Neuronal stem cell (in vitro differentiated cells): ENCODE measurements at places on chromosomes 7 and 10.
A peak's percentile ranks its signal among the peaks of the same experiment; 100 is the strongest.

DNA sequence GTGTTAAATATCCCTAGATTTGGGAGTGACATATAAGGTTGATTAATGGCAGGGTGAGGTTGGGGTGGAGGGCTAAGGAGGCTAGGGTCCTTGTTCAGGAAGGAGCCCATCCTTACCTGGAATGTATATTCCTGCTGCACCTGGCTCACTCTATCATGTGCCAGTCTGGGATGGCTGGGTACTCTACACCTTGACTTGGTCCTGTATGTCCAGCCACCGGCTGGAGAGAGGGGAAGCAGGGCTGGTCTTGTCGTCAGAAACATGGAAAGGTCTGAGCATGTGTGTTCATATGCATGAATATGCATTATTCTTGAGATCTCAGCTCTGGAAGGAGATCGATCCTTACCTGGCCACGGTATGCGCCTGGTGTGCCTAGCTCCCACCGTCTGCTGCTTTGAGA lies 33.2 kb downstream of the TMEM270 start:
- no peak overlapping the region for H3K4me3 ChIP-seq
- no peaks in the 10 kb centered on the region for H3K27me3 ChIP-seq
- DNase-seq, result no peak

- no peak overlapping the region for H3K27ac ChIP-seq
- H3K4me3 ChIP-seq, result no peak overlapping the region
- H3K4me1 ChIP-seq, result no peaks in the 10 kb centered on the region
- H3K36me3 ChIP-seq, result no peaks in the 10 kb centered on the region
These were observed 16.1 kb upstream of the PTTG1IP2 start for GRCh38 chr7:90453259-90453891.

GRCh38 chr10:82390866-82391658 lies 516.1 kb downstream of the NRG3 start:
- H3K27ac ChIP-seq, result no peak overlapping the region
- H3K4me1 ChIP-seq, result no peaks in the 10 kb centered on the region
- H3K36me3 ChIP-seq, result no peaks in the 10 kb centered on the region
- no peaks in the 10 kb centered on the region for H3K27me3 ChIP-seq
- DNase-seq, result no peak

DNA sequence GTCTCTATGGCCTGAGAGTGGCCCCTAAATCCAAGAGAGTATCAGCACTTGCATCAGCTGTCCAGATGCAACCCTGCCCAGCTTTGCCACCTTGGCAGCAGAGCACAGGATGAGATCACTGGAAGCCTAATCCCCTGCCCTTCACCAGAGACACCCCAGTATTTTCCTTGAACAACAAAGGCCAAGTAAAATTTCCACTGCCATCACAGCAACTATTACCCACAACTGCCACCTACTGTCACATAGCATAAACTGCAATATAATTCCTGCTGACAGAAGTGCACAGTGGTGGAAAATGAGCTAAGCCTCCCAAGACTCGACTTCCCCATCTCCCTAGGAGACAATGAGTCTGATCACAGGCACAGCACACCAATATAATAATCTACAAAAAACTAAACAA lies 462.8 kb upstream of the ZWINT start:
- H3K27ac ChIP-seq, result no peak overlapping the region
- DNase-seq, result peak; percentile 1
- no peaks in the 10 kb centered on the region for H3K36me3 ChIP-seq
- H3K27me3 ChIP-seq, result no peaks in the 10 kb centered on the region
- no peaks in the 10 kb centered on the region for H3K4me1 ChIP-seq
- H3K4me3 ChIP-seq, result no peak overlapping the region

DNA sequence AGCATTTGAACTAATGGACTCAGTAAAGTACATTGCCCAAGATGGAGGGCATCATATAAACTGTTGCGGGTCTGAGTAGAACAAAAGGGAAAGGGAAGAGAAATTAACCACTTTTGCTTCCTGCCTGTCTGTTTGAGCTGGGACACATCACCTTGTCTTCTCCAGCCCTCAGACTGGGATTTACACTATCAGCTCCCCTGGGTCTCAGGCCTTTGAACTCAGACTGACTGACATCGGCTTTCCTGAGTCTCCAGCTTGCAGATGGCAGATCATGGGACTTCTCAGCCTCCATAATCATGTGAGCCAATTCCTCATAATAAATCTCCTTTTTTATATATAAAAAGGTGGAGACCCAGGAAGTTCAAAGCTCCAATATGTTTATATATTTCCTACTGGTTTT lies 23.0 kb upstream of the WASL start:
- H3K27ac ChIP-seq, result no peak overlapping the region
- no peaks in the 10 kb centered on the region for H3K36me3 ChIP-seq
- no peak overlapping the region for H3K4me3 ChIP-seq
- no peaks in the 10 kb centered on the region for H3K4me1 ChIP-seq

DNA sequence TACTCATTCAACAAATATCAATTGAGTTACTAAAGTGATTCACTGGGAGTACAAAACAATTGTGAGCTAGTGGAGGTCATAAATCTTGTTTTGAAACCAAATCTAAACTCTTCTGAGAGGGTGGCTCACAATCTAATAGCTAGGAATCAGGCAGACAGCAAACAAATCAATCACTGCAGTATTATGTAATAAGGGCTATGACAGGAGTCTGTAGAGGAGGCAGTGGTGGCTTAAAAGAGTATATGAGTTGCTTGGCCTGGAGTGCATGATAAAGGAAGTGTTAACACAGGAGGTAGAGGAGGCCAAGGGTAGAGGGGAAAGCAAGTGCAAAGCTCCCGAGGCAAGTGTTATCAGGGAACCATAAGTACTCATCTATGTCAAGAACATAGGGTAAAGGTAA lies 16.5 kb downstream of the MYPN start:
- no peak for DNase-seq
- H3K27ac ChIP-seq, result no peak overlapping the region
- H3K4me3 ChIP-seq, result no peak overlapping the region

GRCh38 chr7:1360521-1360971 lies 98.7 kb downstream of the MICALL2 start:
- no peak overlapping the region for H3K27ac ChIP-seq
- H3K36me3 ChIP-seq, result no peaks in the 10 kb centered on the region
- no peak overlapping the region for H3K4me3 ChIP-seq
- H3K4me1 ChIP-seq, result no peaks in the 10 kb centered on the region
- no peaks in the 10 kb centered on the region for H3K27me3 ChIP-seq
- DNase-seq, result no peak

DNA sequence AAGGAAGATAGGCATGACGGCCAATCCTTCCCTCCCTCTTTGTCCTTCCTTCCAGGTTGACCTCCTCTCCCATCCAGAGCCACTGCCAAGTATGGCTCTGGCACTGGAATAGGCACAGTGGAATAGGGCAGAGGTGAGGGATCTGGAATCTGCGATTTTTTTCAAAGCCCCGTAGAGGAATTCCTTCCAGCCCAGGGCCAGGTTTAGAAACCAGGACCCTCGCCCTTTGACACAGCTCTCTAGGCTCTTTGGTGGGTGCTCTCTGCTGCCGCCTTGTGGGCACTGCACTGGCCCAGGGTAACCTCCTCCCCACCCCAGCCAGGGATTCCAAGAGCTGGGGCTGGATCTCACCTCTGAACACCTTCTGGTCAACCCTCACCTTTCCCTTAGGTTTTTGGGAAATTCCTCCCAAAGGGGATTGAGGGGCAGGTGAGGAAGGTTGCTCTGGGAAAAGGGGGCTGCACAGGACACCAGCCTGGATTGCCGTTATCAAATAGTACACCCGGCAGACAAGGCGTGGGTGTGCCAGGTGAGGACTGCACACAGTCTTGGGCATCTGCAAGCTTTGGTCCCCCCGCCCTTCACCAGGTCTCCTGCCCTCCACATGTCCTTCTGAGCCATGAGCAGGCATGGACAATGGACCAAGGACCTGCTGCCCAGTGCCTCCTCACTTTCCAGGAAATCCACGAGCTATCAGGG lies 22.8 kb downstream of the C10orf105 start:
- no peak overlapping the region for H3K27ac ChIP-seq
- H3K4me1 ChIP-seq, result peaks cover 12% of the 10 kb centered on the region
- no peaks in the 10 kb centered on the region for H3K36me3 ChIP-seq
- DNase-seq, result peak; percentile 67

DNA sequence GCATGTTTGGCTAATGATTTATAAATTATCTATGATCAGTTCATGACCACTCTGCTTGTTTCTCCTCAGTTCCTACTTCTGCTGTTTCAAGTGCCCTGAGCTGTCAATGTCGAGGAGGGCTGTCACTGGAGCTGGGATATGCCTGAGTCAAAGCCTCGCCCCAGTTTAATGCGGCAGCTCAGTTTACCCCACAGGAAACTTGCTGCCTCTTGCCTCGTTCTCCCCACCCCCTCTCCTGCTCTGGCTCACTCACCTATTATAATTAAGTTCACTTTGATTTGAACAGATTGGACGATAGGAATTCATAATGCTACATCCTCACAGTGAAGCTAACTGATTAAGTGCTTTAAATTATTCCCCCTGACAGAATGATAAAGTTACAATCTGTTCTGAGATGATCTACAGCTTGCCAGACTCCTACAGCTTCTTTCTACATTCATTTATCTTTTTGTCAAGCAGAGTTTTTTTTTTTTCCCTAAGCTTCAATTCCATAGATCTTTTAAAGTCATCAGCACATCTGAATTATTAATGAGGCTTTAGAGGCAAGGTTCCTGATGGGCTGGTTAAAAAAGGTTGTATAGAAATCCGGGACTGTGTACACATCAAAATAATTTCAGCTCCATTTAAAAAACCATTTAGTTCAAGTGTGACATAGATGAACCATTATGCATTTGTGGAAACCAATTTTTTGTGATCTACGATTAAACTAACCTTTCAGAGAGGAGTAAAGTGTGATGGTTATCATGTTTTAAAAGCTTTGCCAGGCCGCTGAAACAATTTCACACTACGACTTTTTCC lies 758.3 kb downstream of the KCNMA1 start:
- H3K27ac ChIP-seq, result no peak overlapping the region

DNA sequence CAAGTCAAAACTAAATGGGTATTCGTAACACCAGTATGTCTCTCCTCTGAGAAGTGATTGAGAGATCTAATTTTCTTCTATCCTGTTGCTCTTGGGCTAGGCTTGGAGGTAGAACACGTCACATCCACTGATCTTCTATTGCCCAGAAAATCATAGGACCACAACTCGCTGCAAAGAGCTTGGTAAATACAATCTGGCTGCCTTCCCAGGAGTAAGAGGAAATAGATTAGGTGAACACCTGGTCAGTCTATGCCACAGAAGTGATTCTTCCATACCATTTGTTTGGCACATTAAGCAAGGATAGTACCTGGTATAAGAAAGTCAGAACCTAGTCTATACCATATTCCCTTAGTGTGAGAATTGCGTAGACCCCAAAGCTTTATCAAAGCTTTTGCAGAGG lies 129.3 kb upstream of the PHYHIPL start:
- no peak overlapping the region for H3K4me3 ChIP-seq
- no peaks in the 10 kb centered on the region for H3K4me1 ChIP-seq
- no peaks in the 10 kb centered on the region for H3K36me3 ChIP-seq
- H3K27ac ChIP-seq, result no peak overlapping the region
- H3K27me3 ChIP-seq, result no peaks in the 10 kb centered on the region
- DNase-seq, result no peak

DNA sequence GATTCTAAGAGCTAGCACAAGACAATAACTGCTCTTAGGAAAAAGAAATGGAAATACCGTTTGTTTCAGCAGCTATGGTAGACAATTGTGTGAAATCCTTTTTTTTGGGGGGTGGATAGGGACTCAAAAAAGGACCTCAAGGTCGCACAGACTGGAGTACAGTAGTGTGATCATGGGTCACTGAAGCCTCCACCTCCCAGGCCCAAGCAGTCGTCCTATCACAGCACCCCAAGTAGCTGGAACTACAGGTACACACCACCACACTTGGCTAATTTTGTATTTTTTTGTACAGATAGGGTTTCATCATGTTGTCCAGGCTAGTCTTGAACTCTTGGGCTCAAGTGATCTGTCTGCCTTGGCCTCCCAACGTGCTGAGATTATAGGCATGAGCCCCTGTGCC lies 33.9 kb downstream of the KMT2E start:
- H3K4me1 ChIP-seq, result no peaks in the 10 kb centered on the region
- no peaks in the 10 kb centered on the region for H3K27me3 ChIP-seq
- no peak overlapping the region for H3K4me3 ChIP-seq
- no peak overlapping the region for H3K27ac ChIP-seq

DNA sequence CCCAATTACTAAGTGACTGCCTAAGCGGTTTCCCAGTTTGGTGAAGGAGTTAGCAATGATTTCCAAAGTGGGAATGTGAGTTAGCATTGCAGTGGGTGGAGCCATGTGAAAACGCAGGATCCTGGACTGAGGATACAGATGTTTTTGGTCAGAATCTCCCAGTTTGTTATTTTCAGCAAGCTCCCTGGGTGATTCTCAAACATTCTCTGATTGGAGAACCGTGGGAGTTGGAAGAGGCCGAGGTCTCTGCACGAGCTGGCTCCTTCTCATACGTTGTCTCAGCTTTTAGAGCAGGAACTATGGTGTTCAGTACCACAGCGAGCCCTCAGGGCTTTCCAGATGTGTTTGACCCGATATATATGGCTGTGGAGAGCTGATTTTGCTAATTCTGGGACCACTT lies 396.5 kb upstream of the NPVF start:
- DNase-seq, result no peak
- H3K4me1 ChIP-seq, result no peaks in the 10 kb centered on the region
- H3K27ac ChIP-seq, result no peak overlapping the region
- H3K36me3 ChIP-seq, result no peaks in the 10 kb centered on the region
- H3K4me3 ChIP-seq, result no peak overlapping the region
- H3K27me3 ChIP-seq, result no peaks in the 10 kb centered on the region

GRCh38 chr10:97101166-97101940 lies 84.4 kb downstream of the SLIT1 start:
- H3K4me3 ChIP-seq, result peak overlapping the region; percentile 57
- peaks cover 20% of the 10 kb centered on the region for H3K4me1 ChIP-seq
- H3K27ac ChIP-seq, result no peak overlapping the region
- H3K27me3 ChIP-seq, result peaks cover 32% of the 10 kb centered on the region
- DNase-seq, result no peak
